ENCODE measurements at places on chromosomes 2 and 18. TPM values are rescaled to one million over a fixed set of nuclear protein-coding genes. Genes with fewer than 3 reads are reported as not detected.

DNA sequence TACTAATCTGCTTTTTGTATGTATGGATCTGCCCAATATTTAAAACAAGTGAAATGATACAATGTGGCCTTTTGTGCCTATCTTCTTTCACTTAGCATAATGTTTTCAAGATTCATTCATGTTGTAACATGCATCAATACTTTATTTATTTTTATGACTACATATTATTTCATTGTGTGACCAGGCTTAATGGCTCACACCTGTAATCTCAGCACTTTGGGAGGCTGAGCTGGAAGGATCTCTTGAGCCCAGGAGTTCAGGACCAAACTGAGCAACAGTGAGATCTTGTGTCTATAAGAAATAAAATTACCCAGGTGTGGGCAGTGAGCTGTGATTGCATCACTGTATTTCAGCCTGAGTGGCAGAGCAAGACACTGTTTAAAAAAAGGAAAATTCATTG, 33.2 kb downstream of the SPOPL start:
- DNase-seq = no peak

DNA sequence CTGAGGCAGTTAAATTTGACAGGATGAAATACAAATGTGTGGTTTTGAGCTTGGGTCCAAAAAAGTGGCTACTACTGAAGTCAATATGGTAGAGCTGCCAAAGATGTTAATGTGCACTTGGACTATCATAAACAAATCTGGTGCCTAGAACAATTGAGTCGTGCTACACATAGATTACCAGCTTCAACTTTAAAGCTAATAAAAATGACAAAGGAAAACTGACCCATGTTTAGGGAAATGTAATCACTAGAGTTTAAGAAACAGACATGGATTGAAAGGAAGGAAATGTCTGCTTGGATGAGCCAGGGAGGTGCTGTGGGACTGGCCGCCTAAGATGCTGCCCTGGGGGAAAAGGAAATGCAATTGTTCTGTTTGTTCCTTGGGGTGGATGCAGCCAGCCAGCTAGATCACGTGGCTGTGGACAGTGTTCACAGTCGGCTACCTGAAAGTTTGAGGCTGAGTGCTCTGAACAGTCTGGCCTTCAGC, 36.6 kb downstream of the CYB5A start:
- DNase-seq = no peak

GRCh38 chr18:21387886-21388285, 145.9 kb downstream of the GREB1L start:
- no peak for DNase-seq

- no peak for DNase-seq
Measured at GRCh38 chr2:240567137-240567871, 980 bp upstream of the RNPEPL1 start.

DNA sequence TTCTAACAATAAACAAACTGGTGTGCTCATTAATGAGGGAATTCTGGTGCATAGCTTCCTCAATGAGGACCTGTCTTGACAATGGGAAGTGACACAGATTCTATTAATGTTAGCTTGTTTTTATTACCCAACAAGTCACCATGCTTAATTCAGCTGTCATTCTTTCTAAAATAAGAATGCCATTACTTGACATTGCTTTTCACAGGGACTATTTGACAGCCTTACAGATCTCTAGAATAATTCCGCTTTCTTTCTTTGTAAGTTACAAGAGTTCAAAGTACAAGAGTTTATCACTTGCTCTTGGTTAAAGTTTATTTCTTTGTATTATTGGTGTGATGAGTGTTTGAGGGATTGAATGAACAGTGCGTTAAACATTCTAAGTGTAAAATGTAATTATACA, 127.0 kb upstream of the COL5A2 start:
- no peak for DNase-seq

The BCS1L gene
- polyA plus RNA-seq = 58.6 TPM

DNA sequence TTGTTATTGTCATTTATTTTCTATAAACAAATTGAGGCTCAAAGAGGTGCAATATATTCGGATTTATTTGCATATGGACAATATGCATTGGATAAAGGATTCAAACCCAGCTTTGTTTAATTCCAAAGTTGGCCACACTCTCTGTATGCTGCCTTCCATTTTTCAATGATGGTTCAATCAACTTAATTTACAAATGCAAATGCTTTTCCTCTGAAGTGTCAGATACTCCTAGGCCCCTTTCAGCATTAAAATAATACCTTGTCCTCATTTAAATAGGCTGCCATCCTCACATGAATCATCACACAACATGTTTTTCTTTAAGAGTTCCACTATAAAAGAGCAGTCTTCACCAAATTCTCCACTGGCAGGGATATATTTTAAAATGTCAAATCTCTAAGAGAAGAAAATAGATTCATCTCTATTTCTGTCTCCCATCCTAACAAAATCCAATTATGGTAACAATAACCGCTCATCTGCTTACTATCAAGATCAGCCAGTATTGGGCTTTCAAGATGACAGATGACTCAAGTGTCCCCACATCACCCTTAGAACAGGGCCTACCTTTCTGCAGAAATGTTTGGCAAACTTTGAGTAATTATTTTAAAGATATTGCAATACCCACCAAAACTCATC, 114.8 kb downstream of the SCG2 start:
- DNase-seq = no peak

The UGT1A8 gene
- not detected for polyA plus RNA-seq

- DNase-seq = no peak
Measured at GRCh38 chr2:38057651-38058410, 18.1 kb downstream of the CYP1B1 start.

DNA sequence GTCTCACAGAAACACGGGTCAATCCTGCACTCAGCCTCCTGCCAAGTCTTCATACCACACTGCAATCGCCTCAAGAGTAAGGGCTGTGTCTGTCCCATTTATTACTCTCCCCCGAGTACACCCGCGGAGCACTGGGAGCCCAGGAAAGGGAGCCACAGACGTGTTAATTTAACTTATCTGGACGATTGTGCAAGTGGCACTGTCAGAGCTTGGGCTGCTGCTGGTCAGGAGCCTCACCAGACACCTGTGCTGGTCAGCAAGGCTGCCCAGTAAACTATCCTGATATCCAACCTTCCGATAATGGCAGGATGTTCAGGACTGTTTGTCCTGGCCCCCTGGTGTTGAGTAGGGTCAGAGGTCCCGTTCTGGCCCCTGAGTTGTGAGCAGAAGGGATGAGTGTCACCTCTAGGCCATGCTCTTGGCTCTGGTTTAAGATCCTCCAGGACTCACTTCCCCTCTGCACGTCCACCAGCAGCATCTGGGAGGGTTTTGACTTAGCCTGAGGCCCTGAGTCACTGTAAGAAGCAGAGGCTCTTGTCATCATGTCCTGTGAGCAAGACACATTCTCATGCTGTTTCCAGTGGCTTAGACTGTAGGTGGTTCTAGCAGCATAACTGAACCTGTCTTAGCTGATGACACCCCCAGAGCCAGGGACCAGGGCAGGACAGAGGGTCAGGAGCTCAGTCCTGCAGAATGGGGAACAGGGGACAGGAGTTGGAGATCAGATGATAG, 82.5 kb upstream of the ARL4C start:
- no peak for DNase-seq

DNA sequence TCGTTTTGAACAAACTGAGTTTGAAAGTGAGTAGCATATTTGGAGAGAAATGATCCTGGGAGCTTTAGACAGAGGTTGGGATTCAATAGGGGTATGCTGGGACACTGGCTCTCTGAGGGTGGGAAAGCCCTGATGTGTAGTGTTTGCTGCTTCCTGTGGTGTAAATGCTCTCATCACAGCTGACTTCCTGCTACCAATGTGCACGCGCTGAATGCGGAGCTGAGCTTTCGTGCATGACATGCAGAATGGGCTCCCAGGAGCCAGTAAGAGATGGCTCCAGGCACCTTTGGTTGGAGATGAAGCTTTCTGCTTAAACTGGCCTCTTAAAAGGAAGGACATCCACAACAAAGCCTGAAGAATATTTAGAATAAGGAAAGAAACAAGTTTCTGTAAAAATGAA, 224.1 kb upstream of the CCDC150 start:
- no peak for DNase-seq

The KCNG2 gene
- 0.13 TPM for polyA plus RNA-seq

DNA sequence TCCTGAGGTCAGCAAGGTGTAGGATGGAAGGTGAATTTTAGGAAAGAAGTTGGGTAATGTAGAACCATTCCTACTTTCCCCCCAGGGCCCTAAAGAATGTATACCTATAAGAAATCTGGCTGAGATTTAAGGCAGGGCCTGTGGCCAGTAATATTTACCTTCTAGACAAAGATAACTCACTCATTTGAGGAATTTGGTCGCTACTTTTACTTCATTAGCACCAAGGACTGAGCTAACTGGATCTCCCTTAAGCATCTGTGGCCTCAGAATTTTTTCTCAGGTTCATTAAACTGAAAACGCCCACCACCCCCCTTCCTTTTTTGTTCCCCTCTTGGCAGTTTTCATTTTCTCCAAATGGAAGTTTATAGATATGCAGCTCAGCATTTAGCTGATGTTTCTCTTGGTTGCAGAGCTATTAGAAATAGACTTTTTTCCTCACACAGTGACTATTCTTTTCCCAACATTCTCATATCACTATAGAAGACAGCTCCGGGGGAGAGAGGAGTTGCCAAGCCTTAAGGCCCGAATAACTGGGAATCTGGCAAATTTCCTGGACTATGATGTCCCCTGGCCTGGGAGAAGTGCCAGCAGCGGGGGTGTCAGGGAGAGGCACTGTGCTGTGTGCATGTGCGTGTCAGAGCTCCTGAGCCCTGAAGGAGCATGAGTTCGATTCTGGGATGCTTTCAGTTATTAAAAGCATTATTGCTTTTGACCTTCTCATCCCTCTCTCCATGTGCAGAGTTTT, 310.9 kb downstream of the PRKCE start:
- no peak for DNase-seq

The HRH4 gene
- polyA plus RNA-seq = 0.17 TPM

DNA sequence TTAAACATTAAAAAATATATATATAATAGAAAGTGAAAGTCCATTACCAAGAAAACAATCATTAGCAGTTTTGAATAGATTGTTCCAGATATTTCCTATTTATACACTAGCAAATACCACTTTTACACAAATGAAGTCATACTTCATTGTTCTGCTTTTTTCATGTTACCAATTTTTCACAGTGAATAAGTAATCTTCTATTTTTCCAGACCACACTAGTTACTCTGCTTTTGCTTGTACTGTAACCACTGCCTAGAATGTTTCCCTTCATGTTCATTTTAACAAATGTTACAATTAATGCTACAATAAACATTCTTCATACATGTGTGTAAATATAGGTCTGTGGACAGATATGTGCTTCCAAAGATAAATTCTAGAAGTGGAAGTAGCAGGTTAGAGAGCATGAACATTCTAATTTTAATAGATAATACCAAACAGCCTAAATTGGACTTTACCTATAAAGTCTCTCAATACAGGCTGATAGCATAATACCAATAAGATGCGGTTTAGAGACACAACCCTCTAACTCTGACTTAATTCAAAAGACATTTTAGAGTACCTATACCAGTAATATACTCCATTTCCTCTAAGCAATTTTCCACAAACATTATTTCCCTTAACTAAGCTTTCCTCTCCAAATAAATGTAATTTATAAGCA, 17.0 kb downstream of the ITSN2 start:
- DNase-seq = no peak

DNA sequence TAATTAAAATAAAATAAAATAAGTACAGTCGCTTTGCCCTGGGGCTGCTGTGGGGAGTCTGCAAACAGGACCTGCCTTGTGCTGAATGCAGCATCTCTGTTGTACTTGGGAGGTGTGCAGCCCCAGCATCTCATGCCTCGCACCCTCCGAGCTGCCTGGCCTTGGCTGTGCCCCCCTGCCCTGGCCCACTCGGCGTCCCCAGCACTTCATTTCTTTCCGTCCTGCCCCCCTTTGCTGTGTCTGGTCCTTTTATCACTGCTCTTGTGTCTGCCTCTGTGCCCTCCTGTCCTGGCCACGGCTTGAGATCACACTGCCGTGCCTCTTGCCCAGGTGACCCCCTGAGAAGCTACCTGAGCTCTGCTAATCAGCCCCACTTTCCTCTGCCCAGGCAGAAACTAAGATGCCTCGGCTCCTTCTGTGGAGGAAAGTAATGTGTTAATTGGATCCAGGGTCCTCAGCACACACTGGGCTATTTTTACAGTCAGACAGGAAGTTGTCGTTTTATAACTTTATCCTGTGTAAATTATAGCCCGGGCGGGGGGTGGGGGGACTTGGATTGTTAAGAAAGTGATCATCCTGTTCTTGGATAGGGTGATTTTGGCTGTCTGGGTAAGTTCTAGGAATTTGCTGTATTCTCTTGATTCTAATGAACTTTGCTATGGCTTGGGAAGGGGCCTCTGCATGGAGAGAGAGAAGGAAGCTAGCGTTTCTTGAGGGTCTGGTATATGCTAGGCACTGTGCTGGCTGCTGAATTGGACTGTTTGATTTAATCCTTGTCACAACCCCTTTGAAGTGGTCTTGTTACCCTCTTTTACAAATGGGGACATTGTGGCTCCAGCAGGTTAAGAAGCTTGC, 69.4 kb downstream of the AGAP1 start:
- no peak for DNase-seq

DNA sequence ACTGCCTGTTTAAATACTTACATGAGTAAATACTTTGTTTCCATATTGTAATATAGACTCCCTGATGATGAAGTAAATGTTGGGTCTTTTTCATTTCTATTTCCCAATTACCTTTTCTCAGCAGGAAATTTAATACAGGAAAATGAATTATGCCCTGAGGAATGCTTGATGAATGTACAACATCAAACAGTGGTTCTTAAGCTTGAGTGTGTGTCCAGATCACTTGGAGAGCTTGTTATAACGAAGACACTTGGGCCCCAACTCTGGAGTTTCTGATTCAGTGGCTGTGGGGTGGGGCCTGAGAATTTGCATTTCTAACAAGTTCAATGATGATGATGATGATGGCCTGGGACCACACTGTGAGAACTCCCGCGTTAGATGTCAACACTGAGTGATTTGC, 7.1 kb upstream of the ME2 start:
- DNase-seq = no peak

The DNPEP gene
- polyA plus RNA-seq = 60.2 TPM

The G6PC2 gene
- 0.08 TPM for polyA plus RNA-seq

Measured in left kidney (tissue), 8 donors.